ENCODE measurements at places on chromosomes 4 and X.

GRCh38 chrX:39677585-39677977 is 420.2 kb downstream of the BCOR start:
- no peak for DNase-seq

DNA sequence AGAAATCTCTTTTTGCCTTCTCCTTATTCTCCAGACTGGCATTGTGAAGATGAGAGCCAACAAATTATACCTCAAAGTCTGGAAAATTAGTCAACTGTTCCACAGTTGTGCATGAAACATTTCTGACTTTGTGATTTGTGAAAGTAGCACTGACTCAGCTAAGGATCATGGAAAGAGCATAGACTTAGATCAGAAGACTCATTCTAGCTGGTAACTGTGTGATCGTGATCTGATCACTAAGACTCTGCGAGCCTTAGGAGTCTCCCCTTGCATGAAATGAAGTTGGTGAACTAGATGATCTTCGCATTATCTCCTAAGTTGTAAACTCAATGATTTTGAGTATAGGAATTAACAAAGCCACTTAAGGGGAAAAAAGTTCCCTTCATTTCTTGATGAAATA is 668.1 kb downstream of the RPA4 start:
- no peak for DNase-seq

- no peak for DNase-seq
These were observed 436.8 kb upstream of the PRKX start for GRCh38 chrX:4150259-4150658.

GRCh38 chr4:152655272-152656129 is 24.3 kb downstream of the TMEM154 start:
- no peak for DNase-seq

- DNase-seq = no peak
These were observed 512.0 kb upstream of the NR3C2 start for GRCh38 chr4:148954011-148954749.

DNA sequence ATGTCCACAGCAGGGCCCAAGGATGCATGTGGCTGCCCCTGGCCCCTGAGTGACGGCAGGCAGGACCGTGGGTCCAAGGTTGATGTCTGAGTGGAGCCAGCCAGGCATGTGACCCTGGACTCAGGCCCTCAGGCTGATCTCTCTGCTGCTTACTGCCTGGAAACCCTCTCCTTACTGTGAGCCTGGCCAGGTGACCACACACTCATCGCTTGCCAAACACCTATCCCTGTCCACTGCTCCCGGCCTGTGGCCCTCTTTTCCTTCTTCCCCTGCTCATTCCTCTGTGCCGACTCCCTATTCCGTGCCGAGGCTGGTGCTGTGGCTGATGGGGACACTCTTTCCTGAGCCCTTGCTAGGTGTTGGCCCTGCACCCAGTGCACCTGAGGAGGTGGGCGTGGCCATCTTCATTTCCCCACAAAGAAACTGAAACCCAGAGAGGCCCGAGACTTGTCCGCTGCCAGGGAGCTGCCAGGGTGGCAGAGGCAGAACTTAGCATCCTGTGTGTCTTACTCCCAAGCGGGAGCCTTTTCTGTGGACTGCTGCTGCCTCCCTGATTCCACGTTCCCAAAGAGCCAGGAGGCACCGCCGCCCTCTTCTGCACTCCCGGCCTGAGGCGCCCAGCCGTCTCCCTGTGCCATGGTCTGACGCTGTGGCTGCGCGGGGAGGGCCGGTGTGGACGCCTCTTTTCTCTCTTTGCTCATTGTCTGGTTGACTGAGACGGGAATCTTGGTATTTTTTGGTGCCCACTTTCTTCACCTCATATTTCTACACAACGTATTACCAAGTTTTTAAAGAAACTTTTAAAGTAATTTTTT is 11.2 kb upstream of the RNF4 start:
- DNase-seq = no peak

DNA sequence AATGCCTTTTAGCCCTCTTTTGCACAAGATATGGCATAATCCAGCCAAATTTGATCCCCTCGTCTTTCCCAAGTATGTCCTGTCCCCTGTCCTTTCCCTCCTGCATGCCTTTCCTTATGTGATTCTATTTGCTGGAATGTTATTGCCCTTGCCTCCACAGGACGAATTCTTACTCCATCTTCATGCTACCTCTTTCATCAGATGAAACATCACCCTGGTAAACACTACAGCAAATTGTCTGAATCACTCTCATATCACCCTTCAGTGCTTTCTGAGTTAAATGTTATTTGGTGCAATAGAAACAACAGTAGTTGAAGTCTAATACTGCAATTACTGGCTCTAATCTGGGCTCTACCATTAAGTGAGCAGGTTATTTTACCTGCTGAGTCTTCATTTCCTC is 52.2 kb upstream of the FAT1 start:
- no peak for DNase-seq

GRCh38 chr4:14152834-14153519 is 525.5 kb upstream of the BOD1L1 start:
- no peak for DNase-seq

- DNase-seq = no peak
These were observed 14.4 kb downstream of the ADH1A start for GRCh38 chr4:99276417-99276816.

- no peak for DNase-seq
These were observed 171.4 kb downstream of the SH3KBP1 start for GRCh38 chrX:19715711-19716638.

GRCh38 chrX:33817266-33817665 is 314.8 kb downstream of the FAM47A start:
- no peak for DNase-seq

- no peak for DNase-seq
These were observed 12.4 kb upstream of the LONRF3 start for GRCh38 chrX:118961866-118962560.

- DNase-seq = peak; percentile 13
These were observed 207.6 kb upstream of the NR3C2 start for GRCh38 chr4:148649652-148650331.

DNA sequence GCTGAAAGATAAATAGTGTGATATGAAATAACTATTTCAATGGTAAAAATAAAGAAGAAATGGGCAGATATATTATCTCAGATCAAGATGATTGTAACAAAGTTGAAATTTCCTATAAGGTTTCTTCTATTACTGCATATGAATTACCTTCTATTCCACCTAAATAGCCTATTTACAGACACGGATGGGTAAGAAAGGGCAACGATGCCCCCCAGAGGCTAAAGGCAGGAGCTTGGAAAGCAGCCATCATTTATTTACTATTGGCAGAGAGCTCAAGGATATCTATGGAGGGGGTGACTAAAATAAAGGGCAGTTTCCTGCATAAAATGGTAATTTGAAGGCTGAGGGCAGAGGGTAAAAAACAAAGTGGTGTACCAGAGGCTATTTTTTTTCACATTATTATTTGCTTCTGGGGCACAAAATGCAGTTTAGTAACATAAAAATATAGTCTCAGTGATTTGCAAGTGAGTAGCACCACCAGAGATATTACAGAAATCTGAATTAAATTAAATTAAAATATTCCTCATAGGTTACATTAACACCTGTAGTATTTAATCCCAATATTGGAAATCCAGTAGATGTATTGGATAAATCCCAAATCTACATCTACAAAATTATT is 123.1 kb downstream of the BTC start:
- no peak for DNase-seq

GRCh38 chr4:102230194-102230593 is 115.1 kb downstream of the SLC39A8 start:
- no peak for DNase-seq

DNA sequence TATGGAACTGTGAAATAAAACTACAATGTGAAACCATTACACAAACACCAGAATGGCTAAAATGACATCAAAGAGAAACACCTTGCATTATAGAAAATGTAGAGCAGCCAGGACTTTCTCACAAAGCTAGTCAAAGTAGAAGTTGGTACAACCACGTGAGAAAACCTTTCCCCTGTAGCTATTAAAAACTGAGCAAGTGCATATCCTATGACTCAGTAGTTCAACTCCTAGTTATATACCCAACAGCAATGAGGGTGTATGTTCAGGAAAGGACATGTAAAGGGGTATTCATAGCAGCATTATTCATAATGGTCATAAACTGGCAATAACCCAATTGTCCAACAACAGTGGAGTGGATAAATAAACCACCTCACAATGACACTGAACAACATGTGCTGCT is 177.5 kb upstream of the NUDT10 start:
- no peak for DNase-seq

DNA sequence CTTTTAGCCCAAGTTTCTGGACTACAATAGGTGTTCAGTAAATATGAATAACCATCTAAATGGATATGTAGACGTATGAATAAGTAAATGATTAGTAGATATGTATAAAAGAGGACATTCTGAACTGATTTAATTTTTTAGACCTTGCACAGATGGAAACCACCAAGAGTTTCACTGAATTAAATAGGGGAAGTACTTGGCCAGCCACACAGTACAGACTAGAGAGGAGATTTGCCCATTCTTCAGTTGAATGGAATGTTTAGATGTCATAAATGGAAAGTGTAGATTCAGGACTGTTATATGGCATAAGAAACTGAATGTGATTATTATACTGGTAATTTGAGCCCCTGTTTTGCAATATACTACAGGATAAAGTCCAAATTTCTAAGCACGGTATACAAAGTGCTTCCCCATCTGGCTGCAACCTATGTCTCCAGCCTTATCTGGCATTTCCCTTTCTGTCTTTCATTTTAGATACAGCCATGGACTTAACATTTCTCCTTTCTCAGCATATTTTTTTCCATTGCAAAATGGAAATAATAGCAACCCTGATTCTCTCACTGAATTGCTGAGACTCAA is 137.8 kb upstream of the HS3ST1 start:
- DNase-seq = no peak

DNA sequence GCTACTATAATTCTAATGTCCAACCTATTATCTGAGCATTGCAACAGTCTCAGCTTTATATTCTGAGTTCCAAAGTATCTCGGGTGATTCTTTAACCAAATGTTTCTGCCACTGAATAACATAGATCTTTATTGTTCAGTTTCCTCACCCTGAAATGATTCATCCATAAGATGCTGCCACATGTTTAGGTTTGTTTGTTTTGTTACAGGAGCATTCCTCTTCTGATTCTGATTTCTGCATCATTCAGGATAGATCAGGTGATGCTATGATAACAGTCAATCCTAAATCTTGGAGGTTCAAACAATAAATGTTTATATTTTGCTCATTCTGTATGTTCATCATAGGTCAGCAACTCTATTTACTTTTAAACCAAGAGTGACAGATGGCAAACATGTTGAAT is 927.6 kb downstream of the PCDH7 start:
- no peak for DNase-seq

DNA sequence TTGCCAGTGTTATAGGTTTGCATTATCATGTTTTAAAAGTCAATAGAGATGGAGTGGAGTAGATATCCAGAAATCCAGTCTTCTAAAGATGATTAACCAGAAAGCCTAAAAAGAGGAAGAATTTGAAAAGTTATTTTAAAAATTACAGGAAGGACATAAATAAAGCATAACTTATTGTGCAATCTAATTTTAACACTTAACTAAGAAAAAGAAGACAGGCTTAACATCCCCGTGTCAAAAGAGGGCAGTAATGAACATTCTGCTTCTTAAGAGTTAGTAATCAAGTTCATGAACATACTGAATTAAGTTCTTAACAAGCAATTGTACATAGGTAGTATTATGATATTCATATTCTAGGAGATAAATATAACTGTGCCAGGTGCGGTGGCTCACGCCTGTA is 39.3 kb downstream of the ELF2 start:
- DNase-seq = no peak

DNA sequence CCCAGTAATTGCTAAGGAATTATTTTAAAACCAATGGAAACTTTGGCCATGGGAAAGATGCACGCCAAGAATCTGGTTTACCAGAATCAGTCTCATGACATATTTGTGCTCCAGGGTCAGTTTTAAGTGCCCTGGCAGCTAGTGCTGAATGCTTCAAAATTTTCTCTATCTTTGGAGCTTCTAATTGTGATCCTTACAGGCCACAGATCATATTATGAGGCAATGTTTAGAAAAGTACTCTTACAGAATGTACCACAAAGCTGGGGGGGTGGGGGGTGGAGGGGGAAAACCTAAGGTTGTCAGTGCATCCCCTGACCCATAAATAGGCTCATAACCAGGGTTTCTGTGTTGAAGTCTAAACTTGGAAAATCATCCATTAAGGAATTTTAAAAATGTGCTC is 514.5 kb downstream of the INPP4B start:
- DNase-seq = peak; percentile 85

DNA sequence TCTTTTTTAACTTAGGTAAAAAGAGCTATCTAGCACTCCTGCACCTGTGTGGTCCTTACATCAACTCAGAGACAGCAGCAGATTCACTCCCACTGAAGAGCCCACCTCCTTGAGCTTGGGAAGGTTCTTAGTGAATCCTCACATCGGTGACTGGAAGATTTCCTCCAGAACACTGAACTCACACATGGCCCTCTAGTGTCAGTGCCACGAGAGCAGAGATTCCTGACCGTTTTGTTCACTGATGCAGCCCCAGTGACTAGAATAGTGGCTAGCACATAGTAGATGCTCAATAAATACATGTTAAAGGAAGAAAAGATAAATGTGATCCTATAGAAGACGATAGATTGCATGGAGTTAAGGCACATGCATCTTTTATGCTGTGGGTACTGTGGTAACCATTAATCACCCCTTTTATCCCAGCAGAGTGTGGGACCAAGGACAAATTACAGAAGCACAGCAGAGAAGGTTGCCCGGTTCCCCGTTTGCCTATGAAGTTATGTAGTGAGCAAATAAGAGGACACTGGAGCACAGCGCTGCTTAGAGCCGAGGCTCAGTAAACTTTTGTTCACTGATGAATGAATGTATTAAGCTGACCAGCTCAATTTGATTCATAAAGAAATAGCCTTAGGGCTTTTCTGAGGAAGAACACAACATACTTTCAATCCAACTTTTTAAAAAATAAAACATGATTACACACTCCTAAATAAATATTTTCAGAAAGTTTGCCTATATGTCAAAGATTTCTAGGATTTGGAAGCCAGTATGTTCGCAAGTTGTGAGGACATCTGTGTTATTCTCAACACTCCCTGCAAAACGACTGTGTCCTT is 8.7 kb downstream of the GASK1B start:
- DNase-seq = no peak

- no peak for DNase-seq
These were observed 409.8 kb upstream of the GALNT7 start for GRCh38 chr4:172758586-172759340.

DNA sequence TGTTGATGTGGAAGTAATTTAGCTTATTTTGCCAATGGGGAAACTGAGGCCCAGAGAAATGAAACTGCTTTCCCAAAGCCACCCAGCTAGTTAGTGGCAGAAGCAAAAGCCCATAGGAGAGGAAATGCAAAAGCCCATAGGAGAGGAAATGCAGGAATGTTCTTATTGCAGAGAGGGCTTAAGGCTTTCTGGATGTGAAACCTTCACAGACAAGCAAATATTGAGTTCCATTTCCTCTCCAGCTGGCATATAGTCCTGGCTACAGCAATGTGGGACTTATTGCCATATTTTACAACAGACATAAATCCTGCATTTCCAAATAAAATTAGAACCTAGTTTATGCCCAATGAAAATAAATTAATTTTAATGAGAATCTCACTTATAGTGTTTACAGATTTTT is 69.7 kb downstream of the TMEM154 start:
- no peak for DNase-seq
